ENCODE measurements at places on chromosomes 12 and 14.
A peak's percentile ranks its signal among the peaks of the same experiment; 100 is the strongest.

GRCh38 chr14:53358166-53358565, 205.0 kb upstream of the DDHD1 start:
- DNase-seq: no peak

DNA sequence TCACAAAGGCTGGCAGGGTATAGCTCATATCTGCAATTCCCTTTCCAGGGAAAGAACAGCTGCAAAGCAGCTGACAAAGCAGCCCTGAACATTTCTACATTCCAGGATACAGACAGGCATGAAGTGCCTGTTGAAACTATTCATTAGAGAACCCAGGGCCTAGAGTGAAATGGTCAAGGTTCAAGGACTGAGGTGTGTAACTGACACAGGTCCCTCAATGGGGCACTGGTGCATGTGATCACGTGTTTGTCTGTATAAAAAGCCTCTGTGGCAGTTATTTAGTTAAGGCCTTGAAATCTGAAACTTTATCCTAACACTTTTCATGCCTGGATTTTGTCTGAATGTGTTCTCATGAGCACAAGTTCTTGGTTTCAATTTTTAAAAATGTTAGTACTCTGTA, 47.1 kb downstream of the GIT2 start:
- no peak for DNase-seq

GRCh38 chr14:20697273-20698017, 8.9 kb downstream of the ANG start:
- DNase-seq: peak; percentile 38

- peak; percentile 39 for DNase-seq
Observed at GRCh38 chr14:101442451-101442850, 118.8 kb upstream of the DIO3 start.
